Foreskin keratinocyte (primary cell): ENCODE measurements at places on chromosomes 13 and 19. TPM values are rescaled to one million over a fixed set of nuclear protein-coding genes. Genes with fewer than 3 reads are reported as not detected.

Gene NDUFA11
- 283 and 287 TPM in 2 replicates for total RNA-seq

Gene ZNF99
- not detected in 2 replicates for total RNA-seq

DNA sequence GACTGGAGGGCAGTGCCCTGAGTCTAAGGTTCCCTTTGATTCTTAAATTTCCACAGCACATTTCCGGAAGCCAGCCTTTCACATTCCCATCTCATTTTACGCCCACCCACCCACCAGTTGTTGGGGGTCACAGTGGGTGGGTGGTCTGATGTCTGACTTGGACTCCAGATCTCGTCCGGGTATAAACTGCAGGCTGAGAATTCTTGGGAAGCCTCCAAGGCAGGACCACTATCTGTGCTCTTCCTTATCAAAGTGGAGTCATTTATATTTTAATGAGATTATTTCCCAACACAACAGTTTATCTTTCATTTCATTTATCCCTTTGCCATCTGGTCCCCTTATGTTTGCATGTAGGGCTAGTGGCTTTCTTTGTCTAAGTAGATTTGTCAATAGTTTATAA is 3.6 kb upstream of the FAM124A start:
- no peak for DNase-seq

DNA sequence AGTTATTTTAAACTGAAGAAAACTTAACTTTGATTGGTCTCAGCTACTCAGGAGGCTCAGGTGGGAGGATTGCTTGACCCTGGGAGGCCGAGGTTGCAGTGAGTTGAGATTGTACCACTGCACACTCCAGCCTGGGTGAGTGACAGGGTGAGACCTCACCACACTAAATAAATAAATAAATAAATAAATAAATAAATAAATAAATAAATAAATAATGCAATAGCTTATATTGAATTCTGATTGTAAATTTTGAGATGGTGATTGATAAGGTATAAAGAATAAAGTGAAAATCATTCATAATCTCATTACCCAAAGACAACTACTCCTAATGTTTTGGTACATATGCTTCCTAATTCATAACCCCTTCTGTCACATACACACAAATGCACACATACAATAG is 58.1 kb downstream of the TUBA3C start:
- DNase-seq = no peak

- no peak for DNase-seq
Observed at GRCh38 chr13:95642028-95642621, 2.4 kb downstream of the DZIP1 start.

DNA sequence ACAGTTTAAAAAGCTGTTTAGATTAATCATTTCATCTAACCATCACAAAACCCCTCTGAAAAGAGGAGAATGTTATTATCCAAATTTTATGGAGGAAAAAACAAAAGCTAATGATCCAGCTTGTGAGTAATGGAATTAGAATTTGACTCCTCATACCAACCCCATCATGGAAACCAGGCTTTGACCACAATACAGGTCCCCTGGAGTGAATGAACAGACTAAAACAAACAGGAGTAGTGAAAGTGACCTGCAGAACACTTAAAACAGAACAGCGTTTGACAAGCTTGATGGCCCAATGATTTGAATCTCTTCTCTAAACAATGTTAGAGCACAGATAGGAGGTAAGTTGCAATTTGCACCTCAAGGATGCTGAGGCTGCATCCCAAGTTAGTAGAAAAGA is 230.0 kb downstream of the DCT start:
- DNase-seq = peak; percentile 65

- DNase-seq = no peak
Observed at GRCh38 chr13:51332566-51333361, 6.7 kb upstream of the SERPINE3 start.

- no peak for DNase-seq
Observed at GRCh38 chr13:36405151-36405550, 27.1 kb upstream of the CCNA1 start.

DNA sequence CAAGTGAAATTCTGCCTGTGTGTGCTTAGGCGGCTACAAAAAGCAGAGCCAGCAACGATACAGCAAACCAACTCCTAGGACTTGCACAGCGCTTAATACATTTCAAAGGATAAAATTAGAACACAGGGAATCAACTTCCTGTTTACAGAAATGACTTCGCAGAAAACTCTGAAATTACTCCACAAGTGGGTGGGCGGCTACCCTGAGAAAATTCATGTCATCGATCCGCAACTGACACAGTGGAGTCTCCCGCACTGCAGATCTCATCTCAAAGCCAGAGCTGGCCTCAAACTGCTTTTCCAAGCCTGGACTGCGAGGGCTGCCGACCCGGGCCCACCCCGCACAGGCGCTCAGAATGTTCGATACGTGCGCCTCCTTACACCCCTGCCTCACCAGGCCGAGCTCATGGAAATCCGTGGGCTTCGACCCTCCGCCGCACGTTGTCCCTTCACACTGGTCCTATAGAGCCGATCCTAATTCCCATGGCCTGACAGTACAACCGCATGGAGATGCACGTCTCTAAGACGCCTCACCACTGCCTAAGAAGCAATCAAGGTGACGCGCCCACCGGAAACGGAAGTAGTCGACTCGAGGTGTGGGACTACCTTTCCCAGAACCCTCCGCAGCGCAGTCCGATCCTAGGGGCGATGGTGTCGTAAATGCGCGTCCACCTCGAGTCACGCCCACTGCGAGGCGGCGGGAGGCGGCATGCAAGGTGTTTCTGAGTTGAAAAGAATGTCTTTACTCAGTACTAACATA is at the start of gene ZNF229:
TSS of gene ZNF229 (minus strand) at position 557 of the 759 bp plus-strand sequence. CDS start 5,625 bp downstream, outside the sequence.
- peak; percentile 79 for DNase-seq

DNA sequence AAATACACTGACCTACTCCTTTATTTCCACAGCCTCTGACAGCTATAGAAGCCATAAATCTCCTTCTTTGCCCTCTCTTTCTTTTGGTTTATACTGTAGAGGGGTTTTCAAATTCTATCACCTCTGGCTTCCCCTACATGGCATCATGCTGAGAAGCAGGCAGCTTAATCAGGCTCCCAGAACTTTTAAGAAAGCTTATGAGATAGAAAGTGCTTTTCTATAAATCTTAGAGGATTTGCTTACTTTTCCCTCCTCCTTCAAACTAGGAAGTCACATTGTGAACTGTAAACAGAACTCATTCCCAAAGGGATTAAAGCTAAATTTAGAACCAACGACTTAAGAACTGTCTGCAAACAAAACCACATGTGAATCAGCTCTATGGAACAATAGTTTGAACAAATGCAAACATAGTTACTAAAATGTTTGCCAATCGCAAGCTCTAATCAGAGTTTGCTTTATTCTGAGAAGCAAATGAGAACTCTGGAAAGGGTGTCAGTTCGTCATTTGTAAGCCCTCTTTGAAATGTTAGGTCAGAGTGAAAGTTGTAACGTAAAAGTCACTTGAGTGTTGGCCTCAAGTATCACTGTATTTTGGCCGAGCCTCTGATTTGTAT is 344.1 kb downstream of the RFC3 start:
- no peak for DNase-seq

DNA sequence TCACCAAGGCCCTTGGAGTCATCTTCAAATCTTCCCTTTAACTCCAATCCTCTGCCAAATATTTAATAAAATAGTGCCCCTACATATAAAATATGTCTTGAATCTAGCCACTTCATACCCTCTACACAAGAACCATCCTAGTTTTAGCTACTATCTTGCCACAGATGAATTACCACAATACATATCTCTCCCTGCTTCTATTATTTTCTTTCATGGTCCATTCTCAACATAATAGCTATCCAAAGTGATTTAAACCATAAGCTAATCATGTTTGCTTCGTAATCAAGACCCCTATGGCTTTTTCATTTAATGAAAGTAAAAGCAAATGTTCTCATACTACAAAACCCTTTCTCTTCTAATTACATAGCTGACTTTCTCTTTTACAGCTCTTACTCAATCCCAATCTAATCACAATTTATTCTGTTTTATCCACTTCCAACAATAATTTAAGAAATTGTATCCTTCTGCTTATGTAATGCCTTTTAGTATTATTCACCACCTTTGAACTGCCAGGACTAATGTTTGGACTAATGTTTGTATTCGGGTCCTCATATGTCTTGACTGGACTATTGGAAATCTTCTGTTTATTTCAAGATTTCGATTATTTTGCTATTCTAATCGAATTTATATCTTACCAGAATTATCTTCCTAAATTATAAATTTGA is 412.0 kb downstream of the SLITRK1 start:
- no peak for DNase-seq

- no peak for DNase-seq
Observed at GRCh38 chr13:99991013-99991827, 9.6 kb downstream of the ZIC2 start.

Gene DLL3
- 1.7 and 2.0 TPM in 2 replicates for total RNA-seq

DNA sequence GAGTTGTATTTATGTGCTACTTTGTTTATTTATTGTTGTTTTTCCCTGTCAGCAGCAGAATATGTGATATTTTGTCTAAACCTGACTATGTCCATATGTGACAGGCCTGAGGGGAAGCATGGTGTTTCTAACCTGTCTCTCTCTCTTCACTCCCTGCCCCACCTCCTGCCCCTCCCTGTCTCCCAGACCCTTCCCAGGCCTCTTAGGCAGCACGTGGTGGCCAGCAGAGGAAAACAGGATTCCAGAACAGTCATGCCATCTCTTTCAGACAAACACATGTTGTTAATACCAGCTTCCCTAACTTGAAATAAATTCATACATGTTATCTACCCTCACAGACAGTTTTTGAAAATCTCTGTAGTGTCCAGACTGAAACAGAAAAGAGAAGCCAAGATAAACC is 31.0 kb upstream of the ATP11A start:
- peak; percentile 15 for DNase-seq

Gene HS6ST3
- 0.07 and 0.10 TPM in 2 replicates for total RNA-seq

- no peak for DNase-seq
Observed at GRCh38 chr13:23443878-23444277, 10.4 kb upstream of the SACS start.

Gene FFAR2
- total RNA-seq = not detected in 2 replicates

Gene ZNF607
- 5.1 and 5.6 TPM in 2 replicates for total RNA-seq

Gene MBNL2
- 27.3 and 33.1 TPM in 2 replicates for total RNA-seq

- no peak for DNase-seq
Observed at GRCh38 chr13:20168396-20168795, 7.5 kb upstream of the GJA3 start.

Gene C1QTNF9B
- not detected in 2 replicates for total RNA-seq

Gene CGB3
- not detected in 2 replicates for total RNA-seq

GRCh38 chr13:44049081-44049945 is 169.6 kb downstream of the LACC1 start:
- DNase-seq = no peak

DNA sequence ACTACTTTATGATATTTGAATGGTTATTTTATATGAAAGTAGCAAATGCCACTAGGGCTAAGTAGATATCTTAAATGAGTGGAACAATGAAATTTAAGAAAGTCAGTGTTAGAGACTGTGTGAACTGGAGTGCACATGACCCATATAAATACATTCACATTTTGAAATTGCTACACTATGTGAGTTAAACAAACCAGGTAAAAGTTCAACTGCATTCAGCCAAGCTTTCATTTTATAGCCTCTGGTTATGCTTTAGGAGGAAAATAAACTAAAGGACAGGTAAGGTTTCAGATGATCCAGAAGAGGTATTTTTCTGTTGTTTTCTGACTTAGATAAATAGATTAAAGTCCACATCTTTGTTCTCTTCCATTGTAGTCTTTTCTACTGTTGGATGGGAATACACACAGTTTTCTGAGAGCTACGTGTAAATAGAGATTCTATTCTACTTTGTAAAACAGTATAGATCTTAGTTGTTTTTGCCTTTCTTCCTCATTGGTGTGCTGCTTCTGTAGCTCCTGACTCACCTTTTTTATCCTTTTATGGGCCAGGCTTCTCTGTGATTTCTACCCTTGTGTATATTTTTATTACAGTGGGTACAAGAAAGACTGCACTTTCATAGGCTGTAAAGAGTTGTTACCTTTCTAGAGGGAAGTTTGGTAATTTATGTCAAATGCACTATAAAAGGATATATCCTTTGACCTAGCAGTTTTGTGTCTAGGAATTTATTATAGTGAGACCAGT is 54.6 kb upstream of the KCTD4 start:
- DNase-seq = no peak

DNA sequence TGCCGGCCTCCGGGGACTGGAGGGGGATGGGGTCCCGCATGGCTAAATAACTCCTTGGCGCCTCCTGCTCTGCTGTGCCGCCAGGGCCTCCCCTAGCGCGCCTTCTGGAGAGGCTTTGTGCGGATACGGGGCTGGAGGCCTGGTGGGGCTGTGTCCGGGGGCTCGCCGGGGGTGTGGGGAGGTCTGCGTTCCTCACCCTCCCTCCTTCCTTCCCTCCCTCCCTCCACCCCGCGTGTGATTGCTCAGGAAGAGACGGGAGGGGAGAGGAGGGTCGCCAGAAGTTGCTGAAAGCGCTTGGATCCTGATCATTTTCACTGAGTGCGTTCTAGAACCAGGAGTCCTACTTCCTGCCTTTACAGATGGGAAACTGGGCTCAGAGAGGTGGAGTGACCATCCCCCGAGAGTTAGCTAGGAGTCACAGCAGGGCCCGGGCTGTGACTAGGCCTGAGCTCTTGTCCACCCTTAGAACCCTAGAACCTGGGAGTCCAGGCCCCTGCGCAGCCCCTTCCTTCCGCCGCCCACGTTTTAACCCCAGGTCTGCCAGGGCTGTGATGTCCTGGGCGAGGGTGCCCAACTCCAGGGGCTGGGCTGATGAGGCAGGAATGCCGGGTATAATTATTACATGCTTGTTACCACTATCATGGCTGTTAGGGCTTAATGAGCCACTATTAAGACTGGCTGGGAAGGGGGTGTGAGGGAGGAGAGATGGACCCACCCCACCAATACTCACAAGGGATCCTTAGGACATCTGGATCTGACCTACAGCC is 782 bp upstream of the JUND start:
- peak; percentile 37 for DNase-seq

Gene MCEMP1
- total RNA-seq = not detected in 2 replicates

DNA sequence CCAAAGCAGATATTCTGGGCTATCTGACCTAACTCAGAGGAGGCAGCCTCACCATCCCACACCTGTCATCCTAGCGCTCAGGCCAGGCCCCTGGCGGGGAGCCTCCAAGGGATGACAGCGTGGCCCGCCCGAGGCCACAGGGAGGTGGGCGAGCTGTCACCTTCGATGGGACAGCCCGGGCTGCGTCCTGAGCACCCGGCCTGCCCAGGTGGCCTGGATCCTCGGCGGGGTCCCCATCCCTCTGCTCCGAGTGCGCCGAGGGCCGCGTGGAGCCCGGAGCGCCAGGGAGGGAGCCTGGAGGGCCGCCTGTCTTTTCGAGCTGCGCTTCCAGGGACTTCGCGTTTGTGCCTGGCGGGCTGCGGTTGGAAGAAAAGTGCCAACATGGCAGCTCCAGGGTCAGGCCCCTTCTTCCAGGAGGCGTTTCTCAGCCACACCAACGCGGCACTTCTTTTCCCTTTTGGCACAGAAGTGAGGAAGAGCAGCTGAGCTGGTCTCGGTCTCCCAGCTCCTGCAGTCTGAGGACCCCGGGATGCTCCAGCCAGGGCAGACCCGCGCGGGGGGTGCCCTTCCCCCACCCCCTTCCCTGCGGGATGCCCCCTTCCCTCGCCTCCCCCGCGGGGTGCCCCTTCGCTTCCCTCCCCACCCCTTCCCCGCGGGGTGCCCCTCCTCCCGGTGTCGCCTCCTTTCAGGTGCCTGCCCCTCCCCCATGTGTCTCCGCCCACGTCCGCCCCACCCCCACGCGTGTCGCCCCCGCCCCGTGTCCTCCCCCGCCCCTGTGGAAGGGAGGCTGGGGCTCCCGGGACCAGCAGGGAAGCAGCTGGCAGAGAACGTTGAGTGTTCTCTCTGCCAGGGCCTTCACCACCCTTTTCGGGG is 42.3 kb downstream of the GJA3 start:
- no peak for DNase-seq

Gene ZSCAN4
- 0.17 TPM in 1 of 2 replicates, not detected in the other for total RNA-seq

Gene FSD1
- total RNA-seq = 7.3 and 8.6 TPM in 2 replicates

GRCh38 chr13:111948811-111949210 is 118.1 kb upstream of the SOX1 start:
- DNase-seq = no peak

GRCh38 chr19:38012944-38013343 is 105.9 kb downstream of the SIPA1L3 start:
- no peak for DNase-seq
